ENCODE measurements at places on chromosomes 1 and 21.
A peak's percentile ranks its signal among the peaks of the same experiment; 100 is the strongest.

- peak; percentile 68 for DNase-seq
Observed at GRCh38 chr1:207866471-207867135, 44.3 kb downstream of the CD34 start.

DNA sequence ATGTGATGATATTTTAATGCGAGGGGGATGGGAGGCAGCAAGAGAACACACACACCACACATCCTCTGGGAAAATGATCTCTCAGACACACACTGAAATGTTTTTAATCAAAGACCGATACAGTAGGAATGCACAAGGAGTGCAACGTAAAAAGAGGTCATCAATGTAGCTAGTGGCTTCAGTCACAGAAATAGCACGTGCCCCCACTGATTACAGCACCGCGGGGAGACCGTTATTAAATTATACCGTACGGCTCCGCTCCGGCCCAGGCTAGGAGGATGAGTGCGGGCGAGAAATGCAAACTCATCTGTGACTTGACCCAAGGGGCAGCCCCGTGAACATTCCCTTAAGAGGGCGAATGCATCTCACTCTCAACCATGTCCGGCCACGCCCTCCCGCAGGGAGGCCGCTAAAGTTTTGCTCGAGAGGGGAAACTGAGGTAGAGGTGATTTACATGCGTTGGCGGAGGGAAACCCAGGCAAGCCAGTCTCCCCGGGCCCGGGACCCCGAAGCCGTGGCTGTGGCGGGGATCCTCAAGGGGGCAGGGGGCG lies 552 bp downstream of the UBR4 start:
- DNase-seq, result peak; percentile 82

DNA sequence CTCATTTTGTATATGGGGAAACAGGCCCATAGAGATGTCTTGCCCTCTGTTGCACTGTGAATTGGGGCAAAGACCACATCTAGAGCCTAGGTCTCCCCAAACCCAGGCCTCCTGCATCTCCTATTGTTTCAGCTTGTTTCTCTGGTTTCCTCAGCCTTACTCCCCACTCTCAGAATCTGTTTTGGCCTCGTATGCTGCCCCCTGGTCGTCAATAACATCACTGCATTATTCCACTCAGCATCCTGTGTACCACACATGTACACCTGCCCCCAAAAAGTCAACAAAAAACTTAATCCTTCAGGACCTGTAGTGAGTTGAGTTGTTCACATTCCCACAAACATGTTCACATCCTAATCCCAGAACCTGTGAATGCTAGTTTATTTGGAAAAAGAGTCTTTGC lies 184.8 kb downstream of the BRINP2 start:
- DNase-seq, result no peak

DNA sequence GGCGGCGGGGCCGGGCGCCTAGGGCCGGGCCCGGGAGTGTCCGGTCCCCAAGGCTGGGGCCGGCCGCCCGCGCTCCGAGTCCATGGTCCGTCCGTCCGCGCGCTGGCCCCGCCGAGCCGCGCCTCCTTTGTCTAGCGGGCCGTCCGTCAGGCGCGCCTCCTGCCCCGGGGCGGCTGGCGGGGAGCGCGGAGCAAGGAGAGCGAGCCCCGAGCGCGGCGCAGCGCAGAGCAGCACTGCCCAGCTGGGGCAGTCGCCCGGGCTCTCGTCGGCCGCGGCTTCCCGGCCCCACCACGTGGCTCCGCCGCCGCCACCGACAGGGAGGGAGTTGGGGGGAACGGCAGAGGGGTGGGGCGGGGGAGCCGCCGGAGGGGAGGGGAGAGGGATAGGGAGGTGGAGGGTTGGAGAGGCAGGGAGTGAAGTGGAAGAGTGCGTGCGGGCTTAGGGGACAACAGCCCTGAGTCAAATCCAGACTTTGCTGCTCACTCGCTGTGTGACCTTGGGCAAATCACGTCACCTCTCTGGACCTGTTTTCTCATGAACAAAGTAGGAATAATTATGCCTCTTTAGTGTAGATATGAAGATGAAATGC lies at the start of gene NKAIN1:
Gene NKAIN1 (minus strand): TSS at position 235 of the 589 bp plus-strand sequence. CDS start 340 bp downstream, outside the sequence.
- peak; percentile 5 for DNase-seq

DNA sequence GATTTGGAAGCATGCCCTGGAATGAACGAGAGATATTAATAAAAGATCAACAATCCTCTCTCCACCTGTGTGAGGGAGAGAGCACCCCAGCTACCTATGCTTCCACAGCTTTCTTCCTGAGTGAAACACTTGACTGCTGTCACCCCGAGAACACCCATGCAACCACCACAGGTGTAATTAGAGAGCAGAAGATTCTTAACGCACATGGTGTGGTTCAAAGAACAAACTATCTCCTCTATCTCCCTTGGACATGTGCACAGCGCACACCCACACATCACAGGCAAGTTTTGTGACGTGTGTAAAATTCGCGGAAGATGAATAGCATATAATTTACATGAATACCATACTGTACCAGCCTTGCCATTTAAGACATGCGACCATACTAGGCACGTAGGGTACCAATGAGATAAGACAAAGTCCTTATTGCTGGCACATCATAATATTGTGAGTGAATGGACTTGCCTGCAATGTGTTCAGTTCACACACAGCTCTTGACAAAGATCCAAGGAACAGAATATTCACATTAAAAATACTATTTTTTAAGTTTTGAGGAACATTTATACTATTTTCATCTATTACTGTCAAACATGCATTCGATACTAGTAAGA lies 11.6 kb downstream of the ERRFI1 start:
- no peak for DNase-seq

Data from stimulated activated CD4-positive, alpha-beta T cell treated with anti-CD3 and anti-CD28 coated beads, Interleukin-15, amount 100 ng/mL, for 24 hours (primary cell).